ENCODE measurements at places on chromosomes 4 and X.
A peak's percentile ranks its signal among the peaks of the same experiment; 100 is the strongest.

GRCh38 chr4:123283371-123283895, 113.2 kb upstream of the SPRY1 start:
- no peak for DNase-seq

GRCh38 chr4:20254511-20255250, 3.0 kb downstream of the SLIT2 start:
- DNase-seq: no peak

DNA sequence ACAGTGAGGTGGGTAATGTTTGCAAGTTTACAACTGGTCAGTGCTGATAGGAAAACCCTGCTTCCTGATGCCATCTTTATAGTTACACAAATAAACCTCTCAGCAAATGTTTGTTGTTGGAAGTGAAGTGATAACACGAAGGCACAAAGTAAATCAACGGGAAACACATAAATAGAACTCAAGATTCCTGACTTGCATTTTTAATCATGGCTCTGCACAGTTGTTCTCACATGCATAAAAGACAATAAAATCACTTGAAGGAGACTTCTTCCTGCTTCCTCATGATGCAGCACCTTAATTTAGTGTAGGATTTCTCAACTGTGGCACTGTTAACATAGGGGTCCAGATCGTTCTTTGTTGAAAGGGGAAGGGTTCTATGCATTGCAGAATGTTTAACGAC, 907.7 kb downstream of the RAB28 start:
- no peak for DNase-seq

DNA sequence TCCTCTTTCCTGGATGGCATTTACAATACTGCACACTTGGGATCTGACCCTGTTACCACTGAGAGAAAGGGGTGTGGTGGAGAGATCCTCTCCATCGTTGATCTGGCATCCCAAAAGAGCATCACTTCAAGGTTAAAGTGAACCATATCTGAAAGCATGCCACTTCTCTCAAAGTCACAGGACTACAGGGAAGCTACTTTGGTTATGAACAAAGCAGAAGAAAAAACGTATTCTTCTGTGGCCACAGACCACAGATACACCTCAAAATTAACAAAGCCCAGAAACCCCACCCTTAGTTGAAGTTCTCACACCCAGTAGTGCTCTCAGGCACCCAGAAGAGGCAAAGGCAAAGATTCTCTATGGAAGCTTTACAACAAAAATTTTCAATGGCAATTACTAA, 108.3 kb downstream of the JADE1 start:
- no peak for DNase-seq

GRCh38 chr4:52577624-52577962, 81.5 kb downstream of the USP46 start:
- DNase-seq: no peak

DNA sequence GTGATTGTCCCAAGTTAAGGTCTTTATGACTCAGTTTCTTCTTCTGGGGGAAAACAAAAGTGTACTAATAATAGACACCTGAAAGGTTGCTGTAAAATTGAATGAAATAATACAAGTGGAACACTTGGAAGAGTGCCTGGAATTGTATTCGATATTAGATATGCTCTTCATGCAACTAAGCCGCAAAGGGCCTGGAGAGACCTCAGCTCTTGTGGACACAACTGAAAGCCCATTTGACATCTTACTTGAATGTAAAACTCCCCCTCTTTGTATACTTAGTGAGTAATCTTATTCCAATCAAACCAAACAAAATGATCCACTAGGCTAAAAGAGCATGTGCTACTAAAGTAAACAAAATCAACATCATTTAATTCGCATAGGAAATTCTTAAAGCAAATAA, 511 bp upstream of the MAP9 start:
- no peak for DNase-seq

- DNase-seq: no peak
Observed at GRCh38 chr4:8353158-8353669, 83.7 kb downstream of the HTRA3 start.

DNA sequence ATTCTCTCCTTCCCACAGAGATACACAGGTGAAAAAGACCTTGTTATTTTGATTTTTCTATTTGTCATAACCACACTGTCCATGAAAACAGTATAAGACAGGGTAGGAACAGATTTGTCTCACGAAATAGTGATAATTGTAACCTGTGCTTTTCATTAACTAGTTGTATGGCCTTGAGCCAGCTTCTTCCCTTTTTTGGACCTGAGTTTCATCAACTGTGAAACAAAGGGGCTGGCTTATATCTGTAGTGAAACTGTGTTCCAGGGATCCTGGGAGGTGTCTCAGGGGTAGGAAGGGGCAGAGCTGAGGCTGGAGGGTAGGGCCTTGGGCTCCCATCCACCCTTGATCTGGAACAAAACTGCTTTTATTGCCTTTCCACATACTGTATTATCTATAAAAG, 50.9 kb downstream of the MED28 start:
- no peak for DNase-seq

DNA sequence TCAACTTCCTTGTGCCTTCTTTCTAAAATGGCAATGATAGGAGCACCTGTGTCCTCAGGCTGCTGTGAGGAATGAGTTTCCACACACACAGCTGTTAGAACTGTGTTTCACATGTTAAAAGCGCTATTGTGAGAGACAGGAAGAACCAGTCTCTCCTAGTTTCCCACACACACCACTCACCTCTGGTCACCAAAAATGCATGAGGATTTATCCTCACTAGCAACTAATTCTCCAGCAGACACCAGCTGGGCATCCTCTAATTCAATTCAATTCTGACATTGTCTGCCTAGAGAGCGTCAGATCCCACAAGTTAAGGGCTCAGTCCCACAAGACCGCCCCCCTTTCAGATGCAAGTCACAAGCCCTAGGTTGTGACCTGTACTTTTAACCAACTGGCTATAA, 29.0 kb upstream of the SLC2A9 start:
- DNase-seq: no peak

DNA sequence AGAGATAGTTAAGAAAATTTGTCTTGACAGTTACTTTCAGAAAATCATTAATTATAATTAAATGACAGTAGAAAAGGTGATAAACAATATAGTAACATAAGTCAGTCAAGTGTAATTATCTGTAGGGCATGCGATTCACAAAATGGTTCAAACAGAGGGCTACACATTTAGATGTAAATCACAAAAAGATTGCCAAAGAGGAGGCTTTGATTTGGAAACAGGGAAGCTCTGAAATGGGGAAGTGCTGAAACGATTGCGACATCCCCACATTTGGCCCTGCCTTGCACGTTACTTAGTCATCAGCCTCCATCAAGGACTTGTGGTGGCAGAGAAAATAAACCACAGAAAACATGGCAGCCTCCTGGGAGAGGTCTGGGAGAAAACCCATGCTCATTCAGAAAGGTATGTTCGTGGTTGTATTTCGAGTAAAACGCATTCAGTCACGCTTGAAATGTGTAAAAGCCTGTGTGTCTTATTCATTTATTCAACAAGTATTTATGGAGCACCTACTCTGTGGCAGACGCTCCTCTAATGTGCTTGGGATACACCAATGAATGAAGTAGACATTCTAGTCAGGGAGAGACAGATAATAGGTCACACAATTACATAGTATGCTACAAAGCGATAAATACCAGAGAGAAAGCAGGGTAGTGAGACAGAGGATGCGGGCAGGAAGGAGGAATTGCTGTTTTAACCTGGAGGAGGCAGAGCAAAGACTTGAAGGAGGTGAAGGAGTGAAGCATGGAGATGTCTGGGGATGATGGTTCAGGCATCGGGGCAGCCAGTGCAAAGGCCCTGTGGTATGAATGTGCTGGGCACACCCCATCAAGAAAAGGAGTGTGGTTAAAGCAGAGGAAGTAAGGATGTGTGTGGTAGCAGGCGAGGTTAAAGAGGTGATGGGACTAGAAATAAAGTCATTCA, 7.8 kb downstream of the RBM47 start:
- peak; percentile 59 for DNase-seq

GRCh38 chr4:62271107-62271506, 1071.0 kb downstream of the ADGRL3 start:
- DNase-seq: no peak

DNA sequence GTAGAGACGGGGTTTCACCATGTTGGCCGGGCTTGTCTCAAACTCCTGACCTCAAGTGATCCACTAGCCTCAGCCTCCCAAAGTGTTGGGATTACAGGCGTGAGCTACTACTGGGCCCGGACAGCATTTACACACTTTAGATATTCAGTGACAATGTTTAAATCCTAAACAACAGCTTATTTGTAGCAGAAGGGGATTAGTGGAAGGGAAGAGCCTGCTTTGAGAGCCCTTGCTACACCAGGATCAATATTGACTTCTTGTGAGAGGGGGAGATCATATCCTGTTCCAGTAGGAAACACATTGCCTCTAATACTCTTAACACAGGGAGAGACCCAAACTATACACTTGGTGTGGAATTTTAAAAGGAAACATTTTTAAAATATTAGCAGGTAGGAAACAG, 7.1 kb downstream of the MGST2 start:
- DNase-seq: no peak

- DNase-seq: no peak
Observed at GRCh38 chr4:151105454-151106032, 6.1 kb downstream of the RPS3A start.

- no peak for DNase-seq
Observed at GRCh38 chr4:183912585-183912984, 7.5 kb downstream of the STOX2 start.

GRCh38 chrX:38138900-38139299, 81.8 kb downstream of the SRPX start:
- DNase-seq: no peak

All from HuH-7 (cell line).